ENCODE measurements at places on chromosomes 4 and X.
A peak's percentile ranks its signal among the peaks of the same experiment; 100 is the strongest.

- no peak for DNase-seq
- no peaks in the 10 kb centered on the region for H3K36me3 ChIP-seq
- peaks cover 6% of the 10 kb centered on the region for H3K4me1 ChIP-seq
- peaks cover 57% of the 10 kb centered on the region for H3K27me3 ChIP-seq
- H3K27ac ChIP-seq: no peak overlapping the region
These were observed 2.7 kb downstream of the TMEM255A start for GRCh38 chrX:120308558-120308957.

DNA sequence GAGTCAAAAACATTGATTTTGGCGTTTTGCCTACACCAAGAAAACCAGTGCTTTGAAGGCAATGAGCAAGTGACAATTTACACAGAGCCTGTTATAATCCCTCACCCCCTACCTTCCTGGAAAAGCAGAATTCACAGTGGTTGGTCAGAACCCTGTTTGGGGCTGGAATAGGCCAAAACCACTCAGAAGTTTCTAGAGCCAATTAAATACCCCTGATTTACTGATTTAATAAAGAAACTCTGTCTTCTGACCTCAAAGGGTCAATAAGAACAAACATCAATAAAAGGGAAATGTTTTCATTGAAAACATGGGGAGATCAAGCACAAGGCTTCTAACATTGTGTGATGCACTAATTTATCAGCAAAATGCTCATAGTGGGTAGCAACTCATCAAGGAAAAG lies 116.3 kb downstream of the UNC5C start:
- no peaks in the 10 kb centered on the region for H3K36me3 ChIP-seq
- H3K27ac ChIP-seq: no peak overlapping the region
- no peak for DNase-seq
- no peaks in the 10 kb centered on the region for H3K4me1 ChIP-seq
- H3K27me3 ChIP-seq: no peaks in the 10 kb centered on the region

GRCh38 chrX:151754047-151754429 lies 19.5 kb downstream of the CNGA2 start:
- peaks cover 6% of the 10 kb centered on the region for H3K27me3 ChIP-seq
- H3K4me3 ChIP-seq: no peak overlapping the region
- H3K4me1 ChIP-seq: peaks cover 11% of the 10 kb centered on the region
- H3K36me3 ChIP-seq: no peaks in the 10 kb centered on the region
- peak; percentile 94 for DNase-seq

DNA sequence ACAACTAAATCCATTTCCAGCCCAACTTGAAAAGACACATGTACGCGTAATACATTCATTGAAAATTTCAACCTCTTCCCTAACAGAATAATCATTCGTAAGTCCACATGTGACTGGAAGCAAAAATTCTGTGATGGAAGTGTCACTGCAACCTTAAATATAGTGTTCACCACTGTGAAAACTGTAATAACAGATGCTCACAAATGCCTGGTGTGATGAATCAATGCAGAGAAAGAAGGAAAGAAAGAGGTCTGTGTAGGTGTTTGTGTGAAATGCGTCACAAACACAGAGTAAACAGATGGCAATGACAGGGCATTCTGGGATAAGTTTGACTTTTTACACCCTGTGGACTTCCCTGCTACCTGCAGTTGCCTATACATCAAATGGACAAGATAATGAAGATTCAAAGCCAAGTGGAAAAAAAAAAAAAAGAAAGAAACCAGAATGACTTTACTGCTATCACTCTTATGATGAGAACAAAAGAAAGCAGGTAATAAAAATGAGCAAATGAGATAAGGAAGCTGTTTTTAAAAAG lies 123.3 kb downstream of the EPHA5 start:
- H3K27me3 ChIP-seq: no peaks in the 10 kb centered on the region
- H3K27ac ChIP-seq: no peak overlapping the region
- no peaks in the 10 kb centered on the region for H3K36me3 ChIP-seq

DNA sequence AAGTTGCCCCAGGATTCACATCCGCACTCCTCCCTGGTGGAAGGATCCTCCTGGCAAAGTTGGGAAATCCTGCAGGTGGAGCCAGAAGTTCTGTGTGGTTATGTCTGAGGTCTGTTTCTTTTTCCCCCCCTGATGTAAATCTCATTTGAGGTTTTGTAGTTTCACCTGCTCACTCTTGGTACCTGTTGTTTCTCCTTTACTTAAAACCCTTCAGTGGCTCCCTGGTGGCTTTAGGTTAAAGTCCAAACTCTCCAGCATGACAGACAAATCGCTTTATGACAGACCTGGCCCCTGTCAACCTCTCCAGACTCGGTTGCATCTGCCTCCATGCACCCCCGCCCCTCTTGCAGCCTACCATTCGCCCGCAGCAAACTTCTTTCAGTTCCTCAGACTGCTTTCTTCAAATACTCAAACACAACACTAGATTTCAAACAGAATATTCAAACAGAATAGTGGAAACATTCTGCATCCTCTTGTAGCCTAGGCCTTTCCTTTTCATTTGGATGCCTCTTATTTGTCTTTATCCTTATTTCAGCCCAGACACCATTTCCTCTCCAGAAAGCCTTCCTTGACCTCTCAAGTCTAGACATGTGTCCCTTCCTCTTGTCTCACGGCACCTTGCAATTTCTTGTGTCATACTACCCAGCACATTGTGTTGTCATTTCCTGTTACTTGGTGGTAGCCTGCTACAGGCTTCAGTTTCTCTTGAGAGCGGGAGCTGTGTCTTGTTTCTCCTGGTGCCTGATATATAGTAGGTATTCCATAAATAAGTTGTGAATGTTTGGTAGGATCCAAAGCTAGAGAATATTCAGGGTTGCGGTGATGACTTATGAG lies 24.8 kb downstream of the IL13RA1 start:
- no peak for DNase-seq
- H3K27ac ChIP-seq: no peak overlapping the region
- H3K36me3 ChIP-seq: no peaks in the 10 kb centered on the region
- peaks cover 8% of the 10 kb centered on the region for H3K4me1 ChIP-seq

GRCh38 chrX:110204986-110205385 lies 112.9 kb downstream of the AMMECR1 start:
- no peak for DNase-seq
- peaks cover 12% of the 10 kb centered on the region for H3K4me1 ChIP-seq
- H3K36me3 ChIP-seq: no peaks in the 10 kb centered on the region
- H3K27ac ChIP-seq: peak overlapping the region; percentile 18
- peaks cover 2% of the 10 kb centered on the region for H3K27me3 ChIP-seq

GRCh38 chrX:119273420-119274192 lies 37.5 kb downstream of the PGRMC1 start:
- H3K4me1 ChIP-seq: no peaks in the 10 kb centered on the region
- H3K36me3 ChIP-seq: no peaks in the 10 kb centered on the region
- H3K27ac ChIP-seq: no peak overlapping the region
- H3K4me3 ChIP-seq: no peak overlapping the region

DNA sequence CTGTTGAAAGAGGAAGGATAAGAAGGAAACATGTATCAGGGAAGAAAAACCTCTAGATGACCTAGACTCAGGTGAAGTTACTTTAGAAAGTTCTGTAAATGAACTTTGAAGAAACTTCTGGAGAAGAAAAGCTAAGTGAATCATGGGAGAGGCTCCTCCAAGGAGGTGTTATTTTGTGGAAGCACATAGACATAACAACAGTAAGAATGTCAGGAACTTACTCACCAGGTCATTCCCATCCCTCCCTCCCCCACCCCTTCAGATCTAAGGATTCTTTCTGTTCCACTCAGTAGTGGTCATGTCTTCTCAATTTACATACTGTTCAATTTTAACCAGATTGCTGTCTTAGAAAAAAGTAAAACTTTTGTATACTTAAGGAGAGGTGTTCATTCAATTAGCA lies 310.5 kb upstream of the DDX53 start:
- H3K36me3 ChIP-seq: no peaks in the 10 kb centered on the region
- no peak overlapping the region for H3K27ac ChIP-seq
- H3K4me1 ChIP-seq: no peaks in the 10 kb centered on the region
- H3K4me3 ChIP-seq: no peak overlapping the region

DNA sequence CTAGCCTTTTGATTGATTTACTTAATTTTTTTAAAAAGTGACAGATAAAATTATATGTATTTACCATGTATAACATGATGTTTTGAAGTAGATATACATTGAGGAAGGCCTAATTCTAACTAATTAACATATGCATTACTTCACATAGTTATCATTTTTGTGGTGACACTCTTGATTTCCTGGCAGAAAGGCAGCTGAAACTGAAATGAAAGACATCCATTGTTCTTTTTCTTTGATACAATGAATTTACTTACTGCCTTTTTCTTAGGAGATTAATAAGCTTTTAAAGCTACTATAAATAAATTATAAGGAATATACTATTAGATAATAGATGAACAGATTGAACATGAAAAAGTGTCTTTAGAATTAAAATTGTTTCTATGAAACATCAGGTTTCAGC lies 26.7 kb downstream of the ANKRD50 start:
- no peaks in the 10 kb centered on the region for H3K4me1 ChIP-seq
- H3K27ac ChIP-seq: no peak overlapping the region
- no peak overlapping the region for H3K4me3 ChIP-seq
- H3K36me3 ChIP-seq: peaks cover 4% of the 10 kb centered on the region
- no peaks in the 10 kb centered on the region for H3K27me3 ChIP-seq

- H3K27ac ChIP-seq: no peak overlapping the region
- H3K36me3 ChIP-seq: no peaks in the 10 kb centered on the region
- peaks cover 10% of the 10 kb centered on the region for H3K27me3 ChIP-seq
These were observed 60.3 kb downstream of the EGF start for GRCh38 chr4:109972786-109973528.

DNA sequence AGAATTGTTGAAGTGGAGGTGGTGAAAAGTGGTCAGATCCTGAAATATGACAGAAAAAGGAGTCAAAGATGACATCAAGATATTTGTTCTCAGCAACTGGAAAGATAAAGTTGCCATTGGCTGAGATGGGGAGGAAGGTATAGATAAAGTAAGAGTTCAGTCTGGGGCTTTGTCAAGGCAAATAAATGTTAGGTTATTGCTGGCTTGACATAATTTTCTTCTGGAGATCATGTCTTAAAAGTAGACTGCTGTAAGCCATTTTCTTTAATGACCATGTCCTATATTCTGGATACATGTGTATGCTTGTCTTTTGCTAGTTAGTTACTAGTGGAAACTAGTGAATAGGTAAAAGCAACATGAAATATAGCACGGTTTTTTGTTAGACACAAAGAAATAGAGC lies 5.6 kb downstream of the USP53 start:
- H3K4me3 ChIP-seq: no peak overlapping the region
- peaks cover 15% of the 10 kb centered on the region for H3K36me3 ChIP-seq
- H3K4me1 ChIP-seq: peaks cover 18% of the 10 kb centered on the region

- no peaks in the 10 kb centered on the region for H3K27me3 ChIP-seq
- H3K4me3 ChIP-seq: no peak overlapping the region
These were observed 132.2 kb downstream of the SLC10A7 start for GRCh38 chr4:146389561-146389960.

DNA sequence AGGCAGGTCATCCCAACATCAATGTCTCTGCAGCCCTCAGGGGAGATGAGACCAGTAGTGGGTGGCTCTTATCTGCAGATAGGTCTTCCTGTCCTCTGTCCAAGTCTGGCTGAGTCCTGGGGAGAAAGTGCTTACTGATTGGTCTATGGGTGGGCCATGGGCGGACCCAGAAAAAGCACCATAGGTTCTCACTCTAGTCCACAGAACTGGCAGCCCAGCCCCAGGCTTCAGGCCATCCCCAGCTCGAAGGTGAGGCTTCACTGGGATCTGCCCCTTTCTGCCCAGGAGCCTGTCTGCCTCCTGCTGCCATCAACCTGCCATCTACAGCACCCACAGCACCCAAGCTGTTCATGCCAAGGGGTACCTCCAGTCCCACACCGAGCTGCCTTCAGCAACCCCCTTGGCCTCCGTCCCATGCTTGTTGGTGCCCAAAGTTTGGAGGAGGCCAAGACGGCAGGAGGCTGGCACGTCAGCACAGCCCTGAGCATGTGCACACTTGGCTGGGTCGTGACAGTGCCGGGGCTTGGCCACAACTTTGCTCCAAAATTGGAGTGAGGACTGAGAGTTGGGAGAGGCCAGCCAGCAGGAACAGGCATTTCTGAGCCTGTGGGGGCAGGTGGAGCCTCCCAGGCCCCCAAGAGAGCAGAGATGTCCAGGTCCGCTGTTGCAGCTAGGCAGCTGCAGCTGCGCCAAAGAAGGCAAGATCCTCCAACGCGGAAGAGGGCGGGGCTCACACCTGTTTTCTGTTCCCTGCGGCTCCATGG lies 99.6 kb downstream of the IQCM start:
- no peaks in the 10 kb centered on the region for H3K36me3 ChIP-seq
- no peaks in the 10 kb centered on the region for H3K4me1 ChIP-seq
- H3K27me3 ChIP-seq: no peaks in the 10 kb centered on the region
- H3K27ac ChIP-seq: no peak overlapping the region

GRCh38 chrX:47185241-47185640 lies 8.4 kb upstream of the UBA1 start:
- no peak overlapping the region for H3K4me3 ChIP-seq
- H3K36me3 ChIP-seq: peaks cover 23% of the 10 kb centered on the region
- no peak overlapping the region for H3K27ac ChIP-seq

DNA sequence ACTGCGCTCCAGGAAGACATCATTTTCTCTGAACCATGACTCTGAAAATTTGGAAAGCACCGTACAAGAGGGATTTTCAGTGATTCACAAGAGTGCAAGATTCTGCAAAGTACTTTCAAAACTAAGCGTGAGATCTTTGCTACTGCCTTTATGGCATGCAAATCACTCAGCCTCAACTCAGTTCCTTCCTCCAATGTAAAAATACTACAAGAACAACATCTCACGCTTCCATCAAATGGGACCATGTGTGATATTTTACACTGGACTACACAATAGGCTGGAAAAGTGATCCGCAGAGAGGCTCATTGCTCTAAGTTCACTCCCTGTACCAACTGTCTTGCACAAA lies 674 bp upstream of the IL15 start:
- peak overlapping the region; percentile 88 for H3K4me3 ChIP-seq
- DNase-seq: no peak
- no peak overlapping the region for H3K27ac ChIP-seq
- H3K27me3 ChIP-seq: no peaks in the 10 kb centered on the region
- H3K4me1 ChIP-seq: peaks cover 10% of the 10 kb centered on the region

GRCh38 chr4:77600521-77601451 lies 4.8 kb upstream of the CXCL13 start:
- no peak for DNase-seq
- H3K36me3 ChIP-seq: no peaks in the 10 kb centered on the region
- H3K27ac ChIP-seq: no peak overlapping the region
- peaks cover 37% of the 10 kb centered on the region for H3K27me3 ChIP-seq
- no peak overlapping the region for H3K4me3 ChIP-seq
- no peaks in the 10 kb centered on the region for H3K4me1 ChIP-seq

- peak overlapping the region; percentile 14 for H3K27ac ChIP-seq
- DNase-seq: peak; percentile 80
- no peaks in the 10 kb centered on the region for H3K4me1 ChIP-seq
These were observed 12.8 kb downstream of the NOP14 start for GRCh38 chr4:2950221-2950989.

GRCh38 chr4:168908851-168909273 lies 101.2 kb downstream of the CBR4 start:
- no peak overlapping the region for H3K4me3 ChIP-seq
- DNase-seq: no peak
- peak overlapping the region; percentile 70 for H3K27ac ChIP-seq
- H3K36me3 ChIP-seq: peaks cover 87% of the 10 kb centered on the region
- peaks cover 17% of the 10 kb centered on the region for H3K4me1 ChIP-seq

DNA sequence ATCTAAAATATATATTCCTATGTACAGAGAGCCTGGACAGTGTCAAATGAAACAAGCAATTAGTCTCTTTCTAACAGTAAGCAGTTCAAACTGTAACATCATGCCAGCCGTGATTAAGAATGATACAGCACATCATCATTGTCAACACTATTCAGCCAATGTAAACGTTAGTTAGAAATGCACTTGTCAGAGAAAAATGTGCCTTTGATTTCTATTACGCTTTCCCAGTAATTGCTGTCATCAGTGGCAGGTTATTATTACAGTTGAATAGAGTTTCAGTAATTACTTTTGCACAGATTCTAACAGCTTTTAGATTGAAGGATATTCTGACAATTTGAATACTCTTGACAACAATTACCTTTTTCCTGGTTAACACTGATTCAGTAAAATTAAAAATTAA lies 1007.1 kb downstream of the SH3BGRL start:
- H3K27me3 ChIP-seq: no peaks in the 10 kb centered on the region
- H3K36me3 ChIP-seq: no peaks in the 10 kb centered on the region
- H3K4me1 ChIP-seq: no peaks in the 10 kb centered on the region
- H3K27ac ChIP-seq: no peak overlapping the region
- no peak for DNase-seq
- no peak overlapping the region for H3K4me3 ChIP-seq
